Activated CD4-positive, alpha-beta T cell treated with anti-CD3 and anti-CD28 coated beads for 4 hours (primary cell): ENCODE measurements at places on chromosomes 5 and 9.

DNA sequence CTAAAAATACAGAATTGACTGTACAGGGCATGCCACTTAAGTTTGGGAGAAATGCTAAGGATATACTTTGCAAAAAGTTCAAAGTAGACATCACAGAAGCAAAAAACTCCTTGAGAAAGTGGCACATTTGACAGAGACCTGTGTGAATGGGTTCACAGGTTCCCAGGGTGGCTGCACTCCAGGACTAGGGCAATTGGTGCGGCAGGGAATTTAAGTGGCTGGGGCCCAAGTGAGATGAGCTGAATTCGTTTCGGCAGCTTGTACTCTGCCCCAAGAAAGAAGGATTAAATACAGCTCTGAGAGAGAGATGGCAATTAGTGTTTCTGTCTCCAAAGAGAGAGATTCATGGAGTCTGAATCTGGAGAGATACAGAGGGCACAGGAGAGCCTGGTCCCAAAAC lies 280.1 kb downstream of the FBXL17 start:
- no peak for DNase-seq

DNA sequence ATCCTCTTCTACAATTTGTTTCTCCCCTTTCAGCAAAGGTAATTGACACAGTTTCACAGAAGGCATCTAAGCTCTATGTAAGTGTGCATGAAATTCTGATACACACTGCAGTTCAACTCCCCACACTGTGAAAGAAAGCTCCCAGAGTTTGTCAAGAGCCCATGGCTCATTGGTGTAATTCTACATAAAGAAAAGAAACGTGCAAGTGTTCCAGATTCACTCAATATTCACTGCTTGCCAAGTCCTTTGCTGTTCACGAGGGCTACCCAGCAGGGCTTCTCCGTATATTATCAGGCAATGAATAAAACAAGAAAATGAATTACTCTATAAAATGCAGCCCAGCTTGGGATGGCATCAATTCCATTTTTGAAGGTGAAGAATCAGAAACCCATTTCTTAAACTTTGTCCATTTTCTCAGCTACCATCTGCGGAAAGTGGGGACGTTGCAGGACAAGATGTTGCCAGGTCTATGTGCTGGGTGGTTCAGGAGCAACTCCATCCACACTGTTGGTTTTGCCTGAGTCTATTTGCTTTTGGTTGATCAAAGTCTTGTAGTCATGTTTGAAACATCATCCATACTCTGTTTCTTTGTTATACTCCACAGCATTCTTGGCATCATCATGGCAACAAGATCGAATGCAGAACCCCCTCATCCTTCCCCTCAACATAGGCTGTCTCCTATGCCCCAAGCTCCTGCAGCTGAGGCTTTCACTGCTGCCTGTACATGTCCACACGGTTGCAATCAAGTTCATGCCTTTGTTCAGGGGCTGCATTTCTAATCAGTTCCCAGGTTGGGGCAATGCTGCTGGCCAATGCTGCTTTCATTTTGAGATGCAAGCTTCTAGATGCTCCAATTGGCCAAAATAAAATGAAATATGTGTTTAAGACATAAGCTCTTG lies 301.8 kb downstream of the MED10 start:
- no peak for DNase-seq

GRCh38 chr9:14906644-14907359 lies 3.4 kb downstream of the FREM1 start:
- no peak for DNase-seq

- no peak for DNase-seq
Observed at GRCh38 chr5:76576450-76576849, 46.8 kb downstream of the F2RL2 start.
